ENCODE measurements at places on chromosomes 5 and 9.

- no peak for DNase-seq
Measured at GRCh38 chr5:140358738-140359310, 1.2 kb upstream of the SLC4A9 start.

- DNase-seq = no peak
Measured at GRCh38 chr5:151173711-151174611, 16.4 kb upstream of the ANXA6 start.

DNA sequence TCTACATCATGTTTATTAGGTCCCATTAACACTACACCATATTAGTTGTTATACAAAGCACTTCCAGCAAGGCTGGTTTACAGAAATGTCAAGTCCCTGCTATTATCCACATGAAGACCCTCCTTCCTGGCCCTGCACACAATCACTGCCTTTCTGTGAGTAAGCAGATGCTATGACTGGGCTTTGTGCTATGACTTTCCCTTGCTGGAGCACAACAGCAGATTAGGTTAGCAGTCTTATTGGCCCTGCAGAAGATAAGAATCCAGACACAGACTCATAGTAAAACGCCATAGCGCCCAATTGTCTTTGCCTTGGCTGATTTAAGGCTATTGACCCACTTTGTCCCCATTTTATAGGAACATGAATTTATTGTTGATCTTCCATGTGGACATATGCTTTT is 228.9 kb upstream of the ACTBL2 start:
- DNase-seq = no peak

DNA sequence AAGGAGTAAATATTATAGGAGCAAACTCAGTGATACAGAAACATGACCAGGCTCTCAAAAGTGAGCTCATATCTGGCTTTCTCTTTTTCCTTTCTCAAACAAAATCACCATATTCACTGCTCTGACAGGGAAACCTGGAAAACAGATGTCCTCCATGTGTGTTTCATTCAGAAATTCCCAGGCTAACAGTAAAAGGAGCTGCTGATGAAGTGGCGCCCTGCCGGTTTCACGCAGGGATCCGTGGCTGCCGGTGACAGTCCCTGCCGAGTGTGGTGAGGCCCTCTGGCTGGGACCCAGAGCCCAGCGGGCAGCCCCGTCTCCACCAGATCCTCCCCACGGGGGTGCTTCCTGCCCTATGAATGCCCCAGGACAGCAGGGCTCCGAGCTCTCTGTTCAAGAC is 208.1 kb downstream of the GNA14 start:
- no peak for DNase-seq

GRCh38 chr9:79334001-79334400 is 237.8 kb upstream of the TLE4 start:
- DNase-seq = no peak

GRCh38 chr5:54187694-54188093 is 122.7 kb downstream of the ARL15 start:
- DNase-seq = no peak

- no peak for DNase-seq
Measured at GRCh38 chr9:5899292-5899691, 8.6 kb downstream of the MLANA start.
